ENCODE measurements at places on chromosomes 2 and 18. TPM values are rescaled to one million over a fixed set of nuclear protein-coding genes. Genes with fewer than 3 reads are reported as not detected.
A peak's percentile ranks its signal among the peaks of the same experiment; 100 is the strongest.

DNA sequence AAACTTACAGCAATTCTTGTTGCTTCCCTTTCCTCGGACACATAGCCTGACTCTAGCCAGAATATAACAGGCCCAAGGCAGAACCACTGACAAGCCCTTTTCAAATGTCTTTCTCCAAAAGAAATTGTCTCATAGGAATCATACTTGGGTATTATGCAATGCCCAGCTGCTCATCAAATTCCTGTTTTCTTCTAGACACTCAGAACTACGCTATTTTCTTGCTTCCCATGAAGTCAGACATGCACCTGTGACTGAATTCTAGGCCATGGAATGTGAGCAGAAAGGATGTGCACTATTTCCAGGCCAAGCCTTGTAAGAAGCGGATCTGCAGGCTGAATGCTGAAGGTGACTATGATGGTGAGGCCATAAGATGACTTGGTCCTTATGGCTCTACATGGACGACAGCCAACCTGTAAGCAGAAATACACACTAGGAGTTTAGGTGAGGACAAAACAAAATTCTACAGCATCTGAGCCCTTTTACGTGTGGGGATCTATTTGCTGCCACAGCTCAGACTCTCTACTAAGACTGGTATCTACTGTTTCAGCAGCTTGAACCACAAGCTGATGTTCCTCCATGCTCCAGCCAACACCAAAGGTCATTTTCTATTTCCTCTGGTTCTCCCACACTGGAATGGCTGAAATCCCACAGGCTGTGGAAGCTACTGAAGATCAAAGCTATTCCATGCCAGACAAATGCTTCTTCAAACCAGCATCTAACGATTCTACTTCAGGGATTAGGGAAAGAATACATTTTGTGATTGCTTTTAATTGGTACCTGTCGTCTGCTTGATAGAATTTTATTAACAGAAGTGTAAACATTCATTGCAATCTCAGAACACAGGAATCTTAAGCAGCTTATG lies 378.7 kb downstream of the RBM43 start:
- H3K27me3 ChIP-seq, result no peaks in the 10 kb centered on the region
- no peaks in the 10 kb centered on the region for H3K36me3 ChIP-seq
- DNase-seq, result no peak
- H3K27ac ChIP-seq, result no peak overlapping the region
- no peaks in the 10 kb centered on the region for H3K4me1 ChIP-seq
- no peak overlapping the region for H3K4me3 ChIP-seq

DNA sequence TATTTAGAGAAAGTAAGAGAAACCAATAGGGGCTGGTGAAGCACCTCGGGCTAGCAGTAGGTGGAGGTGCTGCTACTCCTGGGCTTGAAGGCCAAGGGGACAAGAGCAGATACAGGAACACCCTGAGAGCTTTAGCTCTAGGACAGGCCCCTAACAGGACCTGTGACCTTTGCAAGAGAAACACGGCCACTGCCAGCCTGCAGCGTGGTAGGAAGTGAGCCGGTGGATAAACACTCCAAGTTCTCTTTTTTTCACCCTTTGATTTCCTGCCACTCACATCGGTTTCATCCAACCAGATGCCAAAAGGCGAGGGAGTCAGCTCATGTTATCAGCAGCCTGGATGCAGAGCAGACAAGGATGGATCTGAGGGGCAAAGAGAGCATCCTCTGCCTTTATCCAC lies 66.8 kb upstream of the SPRED2 start:
- no peak overlapping the region for H3K4me3 ChIP-seq
- no peak for DNase-seq
- no peaks in the 10 kb centered on the region for H3K27me3 ChIP-seq
- no peaks in the 10 kb centered on the region for H3K36me3 ChIP-seq
- H3K27ac ChIP-seq, result no peak overlapping the region

DNA sequence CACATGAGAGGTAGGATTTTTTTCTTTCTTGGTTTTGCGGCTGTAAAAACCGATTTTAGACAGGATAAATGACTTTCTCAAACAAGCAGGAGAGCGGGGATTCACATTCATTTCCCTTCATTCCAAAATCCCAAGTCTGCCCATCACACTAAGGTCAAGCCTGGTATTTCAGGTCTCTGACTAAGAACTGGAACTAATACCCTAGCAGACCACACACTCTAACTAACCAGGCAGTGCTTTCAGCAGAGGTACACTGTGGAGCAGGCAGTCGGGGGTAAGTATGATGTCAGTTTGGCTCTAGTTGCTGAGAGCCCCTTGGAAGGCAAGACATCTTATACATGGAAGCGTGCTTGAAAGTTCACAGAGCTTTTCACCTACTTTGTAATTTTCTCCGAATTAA lies 128.1 kb upstream of the LHCGR start:
- no peaks in the 10 kb centered on the region for H3K27me3 ChIP-seq
- no peaks in the 10 kb centered on the region for H3K4me1 ChIP-seq
- no peaks in the 10 kb centered on the region for H3K36me3 ChIP-seq
- no peak for DNase-seq

DNA sequence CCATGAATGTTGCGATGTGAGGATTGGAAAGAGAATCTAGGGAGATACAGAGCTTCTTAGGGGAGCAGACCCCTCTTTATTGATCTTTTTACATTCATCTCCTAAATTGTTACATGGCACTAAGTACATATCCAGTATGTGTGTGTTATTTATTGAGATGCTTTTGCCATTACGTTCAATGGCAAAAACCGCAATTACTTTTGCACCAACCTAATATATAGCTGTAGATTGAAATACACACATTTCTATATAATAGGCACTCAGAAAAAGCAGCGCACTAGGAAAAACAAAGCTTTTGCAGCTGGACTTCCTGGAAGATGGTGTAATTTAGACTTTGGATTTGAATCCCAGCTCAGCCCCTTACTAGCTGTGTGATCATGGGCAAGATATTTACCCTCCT lies 849.4 kb downstream of the SLC4A3 start:
- no peaks in the 10 kb centered on the region for H3K27me3 ChIP-seq
- no peak overlapping the region for H3K4me3 ChIP-seq
- no peaks in the 10 kb centered on the region for H3K36me3 ChIP-seq
- H3K27ac ChIP-seq, result no peak overlapping the region
- DNase-seq, result no peak
- no peaks in the 10 kb centered on the region for H3K4me1 ChIP-seq

DNA sequence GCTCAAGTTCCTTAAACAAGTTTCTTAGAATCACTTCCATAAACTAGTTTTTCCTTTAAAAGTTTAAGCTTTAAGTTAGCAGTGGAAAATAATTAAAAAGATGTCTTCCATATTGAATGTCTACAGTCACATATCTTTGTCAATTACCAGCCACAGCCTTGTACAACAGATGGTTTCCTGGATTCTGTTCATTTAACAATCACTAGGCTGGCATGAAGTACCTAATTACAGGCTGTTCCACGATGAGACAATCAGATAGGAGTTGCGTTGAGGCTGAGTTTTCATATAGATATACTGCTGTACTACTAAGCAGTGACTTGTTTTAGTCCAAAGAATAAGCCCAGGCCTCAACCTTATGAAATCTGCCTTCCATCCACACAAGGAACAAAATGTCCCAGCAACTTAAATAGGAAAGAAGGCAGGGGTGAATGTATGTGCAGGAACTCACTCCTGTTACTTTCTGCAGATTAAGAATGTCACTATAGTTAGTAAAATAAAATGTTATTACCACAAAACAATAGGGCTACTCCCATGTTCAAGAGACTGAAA lies 131.0 kb downstream of the ZAP70 start:
- no peaks in the 10 kb centered on the region for H3K27me3 ChIP-seq
- peaks cover 41% of the 10 kb centered on the region for H3K36me3 ChIP-seq
- no peak overlapping the region for H3K4me3 ChIP-seq
- H3K27ac ChIP-seq, result no peak overlapping the region
- no peaks in the 10 kb centered on the region for H3K4me1 ChIP-seq

DNA sequence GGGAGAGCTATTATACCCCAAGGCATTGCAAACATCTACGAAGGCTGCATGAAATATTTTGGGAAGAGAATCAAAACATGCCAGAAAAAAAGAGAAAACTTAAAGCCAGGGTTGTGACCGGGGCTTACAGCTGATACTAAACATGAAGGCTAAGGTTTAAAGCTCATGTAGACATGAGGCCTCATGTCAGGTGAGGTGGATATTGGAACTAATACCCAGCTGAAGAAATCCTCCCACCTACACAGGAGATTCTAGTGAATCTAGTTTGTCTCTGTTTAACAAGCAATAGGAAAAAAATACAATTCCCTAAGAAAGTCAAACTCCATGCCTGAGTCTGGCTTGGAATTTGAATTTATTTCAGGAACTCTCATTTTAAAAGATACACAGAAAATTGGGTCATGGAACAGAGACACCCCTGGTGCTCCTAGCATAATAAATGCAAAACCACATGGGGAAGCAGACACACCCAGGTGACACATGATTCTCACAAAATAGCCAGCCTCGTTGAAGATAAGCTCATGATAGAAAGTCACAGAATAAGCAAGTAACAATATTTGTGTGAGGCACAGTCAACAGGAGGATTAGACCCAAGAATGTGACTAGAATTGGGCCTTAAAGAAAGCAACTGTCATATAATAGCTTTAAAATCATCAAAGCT lies 42.2 kb downstream of the UPP2 start:
- H3K4me3 ChIP-seq, result no peak overlapping the region
- DNase-seq, result peak; percentile 4
- H3K27me3 ChIP-seq, result no peaks in the 10 kb centered on the region
- peak overlapping the region; percentile 84 for H3K27ac ChIP-seq
- peaks cover 39% of the 10 kb centered on the region for H3K4me1 ChIP-seq
- no peaks in the 10 kb centered on the region for H3K36me3 ChIP-seq

GRCh38 chr2:136310005-136310495 lies 192.1 kb upstream of the CXCR4 start:
- no peaks in the 10 kb centered on the region for H3K27me3 ChIP-seq
- no peak overlapping the region for H3K4me3 ChIP-seq
- no peaks in the 10 kb centered on the region for H3K36me3 ChIP-seq
- H3K27ac ChIP-seq, result no peak overlapping the region
- peak; percentile 46 for DNase-seq

DNA sequence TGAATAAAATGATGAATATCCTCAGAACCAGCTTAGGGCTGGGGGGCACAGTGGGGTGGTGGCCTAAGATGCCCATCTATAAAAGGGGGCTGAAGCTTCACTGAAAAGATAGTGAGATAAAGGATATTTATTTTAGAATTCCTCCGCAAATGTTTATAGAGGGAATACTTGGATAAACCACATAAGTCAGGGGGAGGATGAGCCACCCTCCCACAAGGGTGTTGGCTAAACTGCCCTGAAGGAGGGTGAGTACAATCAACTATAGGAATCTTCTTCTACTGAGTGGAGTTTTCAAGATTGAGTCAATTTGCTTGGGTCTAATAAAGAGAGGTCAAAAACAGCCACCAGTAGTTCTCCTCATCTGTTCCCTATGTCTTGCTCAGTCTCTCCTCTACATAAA lies 114.5 kb upstream of the TANK start:
- DNase-seq, result no peak
- no peaks in the 10 kb centered on the region for H3K36me3 ChIP-seq
- H3K4me1 ChIP-seq, result no peaks in the 10 kb centered on the region
- H3K27me3 ChIP-seq, result peaks cover 2% of the 10 kb centered on the region
- H3K27ac ChIP-seq, result no peak overlapping the region

- H3K27me3 ChIP-seq, result no peaks in the 10 kb centered on the region
- DNase-seq, result no peak
- no peaks in the 10 kb centered on the region for H3K36me3 ChIP-seq
- H3K4me3 ChIP-seq, result no peak overlapping the region
- no peaks in the 10 kb centered on the region for H3K4me1 ChIP-seq
Observed at GRCh38 chr2:33275689-33276444, 200.6 kb upstream of the RASGRP3 start.

DNA sequence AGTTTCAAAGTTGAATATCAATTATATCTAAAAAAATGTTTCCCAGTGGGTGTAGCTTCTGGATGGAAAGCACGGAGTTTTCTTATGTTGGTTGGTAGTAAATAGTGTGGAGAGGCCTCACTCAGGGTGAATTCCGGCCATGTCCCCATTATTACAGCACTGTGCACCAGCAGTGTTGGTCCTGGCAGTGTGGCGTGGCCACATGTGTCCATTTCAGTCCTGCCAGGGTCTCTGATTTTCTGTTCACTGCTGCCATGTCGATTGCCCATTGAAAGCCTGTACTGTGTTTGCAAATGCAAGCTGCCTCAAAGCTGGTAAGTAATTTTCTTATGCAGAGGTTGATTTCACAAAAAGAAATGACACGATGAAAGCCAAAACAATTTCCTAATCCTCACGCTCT lies 386.2 kb downstream of the GALR1 start:
- no peak overlapping the region for H3K27ac ChIP-seq
- H3K4me1 ChIP-seq, result no peaks in the 10 kb centered on the region
- no peaks in the 10 kb centered on the region for H3K27me3 ChIP-seq
- DNase-seq, result no peak

DNA sequence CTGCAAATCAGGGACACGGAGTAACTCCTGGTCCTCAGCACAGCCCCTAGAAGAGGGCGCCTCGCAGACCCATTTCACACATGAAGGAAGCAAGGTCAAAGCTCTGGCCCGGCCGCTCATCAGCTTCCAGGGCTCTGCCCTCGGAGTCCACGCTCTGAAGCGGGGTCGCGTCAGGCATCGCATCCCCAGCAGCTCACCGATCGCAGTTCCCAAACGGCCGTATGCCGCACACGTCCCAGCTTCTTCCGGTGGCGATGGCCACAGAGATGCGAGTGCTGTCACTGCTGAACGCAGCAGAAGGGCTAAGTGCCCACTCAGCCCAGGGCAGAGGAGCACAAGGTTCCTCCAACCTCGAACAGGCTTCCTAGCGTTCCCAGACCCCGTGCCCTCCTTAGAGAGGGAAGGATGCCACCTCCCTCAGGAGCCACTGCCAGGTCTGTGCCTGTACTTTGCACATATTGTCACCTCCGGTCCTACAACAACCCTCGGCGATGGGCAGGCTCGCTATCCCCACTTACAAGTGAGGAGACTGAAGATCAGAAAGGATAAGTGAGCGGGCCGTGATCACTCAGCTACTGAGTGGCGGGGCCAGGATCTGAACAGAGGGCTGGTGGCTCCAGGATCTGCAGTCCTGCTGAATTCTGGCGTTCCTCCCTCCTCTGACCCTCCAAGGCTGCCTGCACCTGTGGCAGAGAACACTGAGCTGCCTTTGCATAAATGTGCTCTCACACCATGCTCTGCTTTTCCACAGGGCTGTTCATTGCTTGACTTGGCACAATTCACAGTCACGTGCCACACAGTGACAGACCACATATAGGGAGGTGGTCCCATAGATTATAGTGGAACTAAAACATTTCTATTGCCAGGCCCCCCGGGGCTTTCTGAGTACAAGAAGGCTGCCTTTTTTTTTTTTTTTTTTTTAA lies 71.4 kb downstream of the COPS8 start:
- no peak overlapping the region for H3K4me3 ChIP-seq
- H3K27me3 ChIP-seq, result no peaks in the 10 kb centered on the region
- no peak for DNase-seq
- H3K36me3 ChIP-seq, result no peaks in the 10 kb centered on the region
- H3K4me1 ChIP-seq, result no peaks in the 10 kb centered on the region

Gene IWS1
- polyA plus RNA-seq, result 9.7 TPM

Gene CHST9
- not detected for polyA plus RNA-seq

Gene SLC25A12
- polyA plus RNA-seq, result 7.0 TPM

Gene CFC1
- polyA plus RNA-seq, result not detected

Gene LIMS3
- 6.0 TPM for polyA plus RNA-seq

Data from CD14-positive monocyte (primary cell).